ENCODE measurements at places on chromosomes 11 and 22. TPM values are rescaled to one million over a fixed set of nuclear protein-coding genes. Genes with fewer than 3 reads are reported as not detected.

The IGSF9B gene
- 13.6 TPM for total RNA-seq

The OR5P2 gene
- total RNA-seq = 0.54 TPM

DNA sequence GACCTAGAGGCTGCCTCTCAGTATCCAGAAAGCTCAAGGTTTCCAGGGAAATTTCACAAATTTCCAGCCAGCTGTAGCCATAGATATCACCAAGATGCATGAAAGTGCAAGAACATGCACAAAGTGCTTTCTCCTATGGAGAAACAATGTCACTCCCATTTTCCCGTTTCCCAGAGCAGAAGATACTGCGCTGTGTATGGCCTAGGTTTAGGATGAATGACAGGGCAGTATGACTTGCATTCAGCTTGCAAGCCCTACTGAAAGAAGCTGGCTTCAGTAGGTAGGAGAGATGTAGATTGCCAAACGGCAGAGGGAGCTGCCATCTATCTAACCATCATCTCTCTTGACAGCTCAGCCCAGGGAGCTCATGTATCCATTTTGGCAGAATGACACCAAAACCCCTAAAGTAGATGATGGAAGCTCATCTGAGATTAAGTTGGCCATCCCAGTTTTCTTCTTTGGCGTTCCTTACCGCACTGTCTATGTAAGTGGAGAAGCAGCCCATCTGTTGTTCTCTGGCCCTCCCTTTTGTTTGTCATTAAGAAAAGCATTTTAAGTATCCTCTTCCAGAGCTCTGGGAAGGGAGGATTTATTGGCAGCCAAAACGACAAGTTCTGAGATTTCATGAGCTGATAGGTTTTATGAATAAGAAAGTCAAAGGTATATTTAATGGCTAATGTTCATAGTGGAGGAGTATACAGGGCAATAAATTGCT, 4.6 kb downstream of the TECTA start:
- H3K36me3 ChIP-seq = no peaks in the 10 kb centered on the region
- no peak for DNase-seq
- peaks cover 17% of the 10 kb centered on the region for H3K4me1 ChIP-seq

- no peak overlapping the region for H3K4me3 ChIP-seq
- H3K36me3 ChIP-seq = no peaks in the 10 kb centered on the region
- no peak for DNase-seq
- H3K27ac ChIP-seq = no peak overlapping the region
- no peaks in the 10 kb centered on the region for H3K4me1 ChIP-seq
Observed at GRCh38 chr11:88313441-88313840, 24.1 kb downstream of the CTSC start.

- H3K27me3 ChIP-seq = peaks cover 2% of the 10 kb centered on the region
- no peaks in the 10 kb centered on the region for H3K36me3 ChIP-seq
- H3K27ac ChIP-seq = peak overlapping the region; percentile 96
- H3K4me1 ChIP-seq = peaks cover 24% of the 10 kb centered on the region
- peak; percentile 92 for DNase-seq
Observed at GRCh38 chr11:2885017-2885677, 428 bp downstream of the CDKN1C start.

GRCh38 chr11:2796091-2796490, 89.5 kb downstream of the CDKN1C start:
- peak; percentile 6 for DNase-seq
- no peak overlapping the region for H3K27ac ChIP-seq
- H3K4me3 ChIP-seq = no peak overlapping the region
- H3K27me3 ChIP-seq = no peaks in the 10 kb centered on the region
- no peaks in the 10 kb centered on the region for H3K36me3 ChIP-seq

- H3K4me1 ChIP-seq = peaks cover 6% of the 10 kb centered on the region
- H3K27ac ChIP-seq = no peak overlapping the region
- no peaks in the 10 kb centered on the region for H3K36me3 ChIP-seq
- DNase-seq = no peak
Observed at GRCh38 chr11:36012979-36013378, 69.1 kb downstream of the LDLRAD3 start.

DNA sequence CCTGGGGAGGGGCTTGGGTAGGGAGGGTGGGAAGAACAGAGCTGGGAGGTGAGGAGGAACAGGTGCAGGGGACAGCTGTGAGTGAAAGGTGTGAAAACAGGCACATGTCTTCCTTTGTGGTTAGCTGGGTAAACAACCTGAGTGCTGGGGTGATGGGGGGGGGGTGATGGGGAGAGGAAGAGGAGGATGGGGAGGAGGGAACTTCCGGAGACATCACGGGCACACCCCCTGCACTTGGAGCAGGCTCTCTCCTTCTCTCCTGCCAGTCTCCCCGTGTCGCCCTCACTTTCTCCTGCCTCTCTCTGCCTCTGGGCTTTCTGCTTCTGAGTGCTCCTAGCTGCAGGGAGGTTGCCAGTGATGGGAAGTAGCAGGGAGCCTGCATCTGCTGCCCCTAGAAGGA, 8.8 kb downstream of the CXCR5 start:
- DNase-seq = no peak
- H3K4me3 ChIP-seq = no peak overlapping the region
- no peaks in the 10 kb centered on the region for H3K27me3 ChIP-seq
- H3K36me3 ChIP-seq = peaks cover 9% of the 10 kb centered on the region

DNA sequence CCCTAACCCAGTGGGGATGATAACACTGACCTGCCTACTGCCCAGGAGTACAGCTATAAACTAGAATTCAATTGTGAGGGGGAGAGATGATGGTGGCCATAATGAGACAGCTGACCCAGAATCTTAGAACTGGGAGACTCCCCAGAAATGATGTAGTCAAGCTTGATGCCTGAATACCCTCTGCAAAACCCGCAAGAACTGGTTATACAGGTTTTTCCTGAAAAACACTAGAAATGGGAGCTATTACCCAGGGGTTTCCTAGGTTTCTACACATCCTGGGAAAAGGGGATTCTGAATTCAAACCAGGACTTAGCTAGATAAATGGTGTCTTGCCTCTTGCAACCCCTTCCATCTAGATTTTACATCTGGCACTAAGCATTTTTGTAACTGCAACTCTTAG, 113.8 kb upstream of the NARS2 start:
- H3K36me3 ChIP-seq = no peaks in the 10 kb centered on the region
- H3K27ac ChIP-seq = no peak overlapping the region
- no peaks in the 10 kb centered on the region for H3K4me1 ChIP-seq
- no peak for DNase-seq
- no peaks in the 10 kb centered on the region for H3K27me3 ChIP-seq
- H3K4me3 ChIP-seq = no peak overlapping the region

- no peak overlapping the region for H3K27ac ChIP-seq
- no peaks in the 10 kb centered on the region for H3K4me1 ChIP-seq
Observed at GRCh38 chr11:79600711-79601110, 159.9 kb upstream of the TENM4 start.
